NCI-H1417 treated with DMSO at 0.1 percent for 48 hours (cell line): ENCODE measurements at places on chromosomes 11 and 22.

DNA sequence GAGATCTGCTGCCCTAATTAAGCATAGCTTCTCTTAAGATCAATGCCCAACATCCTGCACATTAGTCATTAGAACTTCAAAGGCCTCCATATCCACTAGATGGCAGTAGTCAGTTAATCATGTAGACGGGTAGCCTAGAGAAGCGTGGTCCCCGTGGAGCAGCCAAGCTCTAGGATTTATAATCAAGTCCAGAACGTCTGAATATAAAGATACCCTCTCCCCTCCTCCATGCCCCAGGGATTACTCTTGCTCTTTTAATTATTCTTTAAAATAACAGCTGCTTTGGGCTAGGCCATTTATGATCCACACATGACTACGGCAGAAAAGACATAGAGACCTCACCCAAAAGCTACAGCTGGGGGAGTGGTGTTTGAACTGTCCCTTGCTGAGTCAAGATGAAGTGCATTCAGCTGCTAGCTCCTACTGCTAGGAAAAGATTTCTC lies 327.6 kb upstream of the PLET1 start:
- peak; percentile 89 for DNase-seq

GRCh38 chr11:65774525-65775306 lies 6.1 kb downstream of the AP5B1 start:
- DNase-seq: no peak

DNA sequence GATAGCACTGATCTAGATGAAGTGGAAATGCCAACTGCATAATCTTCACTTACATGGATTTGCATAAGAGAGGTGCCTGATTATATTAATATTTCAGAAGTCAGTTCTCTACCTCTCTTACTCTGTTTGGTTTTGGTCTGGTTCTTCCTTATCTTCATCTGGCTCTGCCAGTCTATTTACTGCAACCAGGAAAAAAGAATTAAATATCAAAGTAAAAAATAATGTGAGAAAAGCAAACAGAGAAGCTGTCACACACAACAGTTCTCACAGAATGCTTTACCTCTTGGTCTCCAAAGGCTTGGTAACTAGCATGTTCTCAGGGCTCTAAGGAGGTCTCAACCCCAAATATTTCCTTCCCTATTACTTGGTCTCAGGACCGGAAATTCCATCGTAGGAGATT lies 6.7 kb downstream of the VSIG10L2 start:
- no peak for DNase-seq

- DNase-seq: no peak
These were observed 1.5 kb downstream of the OR5A1 start for GRCh38 chr11:59437770-59438169.
